ENCODE measurements at places on chromosomes 2 and 18. TPM values are rescaled to one million over a fixed set of nuclear protein-coding genes. Genes with fewer than 3 reads are reported as not detected.

Gene FIGN
- total RNA-seq, result 9.0 TPM

DNA sequence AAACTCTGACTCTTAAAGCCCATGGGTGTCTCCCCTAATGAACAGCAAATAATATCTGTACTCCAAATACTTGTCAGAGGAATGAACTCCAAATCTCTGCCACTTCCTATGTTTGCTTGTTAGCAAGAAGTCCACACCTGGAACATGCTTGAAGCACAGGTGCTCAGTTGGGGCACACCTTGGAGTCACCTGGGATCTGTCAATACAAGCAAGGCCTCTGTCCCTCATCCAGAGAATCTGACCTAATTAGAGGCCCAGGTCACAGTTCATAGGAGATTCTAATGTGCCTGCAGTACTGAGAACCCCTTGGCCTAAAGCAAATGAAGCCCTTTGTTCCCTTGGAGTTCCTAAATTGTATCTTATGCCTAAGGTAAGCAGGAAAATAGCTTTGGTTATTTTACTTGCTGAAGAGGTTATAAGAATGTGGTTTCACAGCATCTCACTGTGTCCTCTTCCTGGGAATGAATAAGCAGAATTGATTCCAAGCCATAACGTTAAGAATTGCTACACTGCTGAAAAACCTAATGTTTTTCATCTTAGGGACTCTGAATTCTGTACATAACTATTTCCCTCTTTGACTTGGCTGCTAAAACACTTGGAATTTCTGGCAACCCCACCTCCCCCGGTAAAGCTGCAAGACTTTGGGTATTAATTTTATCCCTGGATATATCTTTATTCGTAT, 113.4 kb downstream of the PIEZO2 start:
- DNase-seq, result no peak

Gene TBR1
- 0.26 TPM for total RNA-seq

DNA sequence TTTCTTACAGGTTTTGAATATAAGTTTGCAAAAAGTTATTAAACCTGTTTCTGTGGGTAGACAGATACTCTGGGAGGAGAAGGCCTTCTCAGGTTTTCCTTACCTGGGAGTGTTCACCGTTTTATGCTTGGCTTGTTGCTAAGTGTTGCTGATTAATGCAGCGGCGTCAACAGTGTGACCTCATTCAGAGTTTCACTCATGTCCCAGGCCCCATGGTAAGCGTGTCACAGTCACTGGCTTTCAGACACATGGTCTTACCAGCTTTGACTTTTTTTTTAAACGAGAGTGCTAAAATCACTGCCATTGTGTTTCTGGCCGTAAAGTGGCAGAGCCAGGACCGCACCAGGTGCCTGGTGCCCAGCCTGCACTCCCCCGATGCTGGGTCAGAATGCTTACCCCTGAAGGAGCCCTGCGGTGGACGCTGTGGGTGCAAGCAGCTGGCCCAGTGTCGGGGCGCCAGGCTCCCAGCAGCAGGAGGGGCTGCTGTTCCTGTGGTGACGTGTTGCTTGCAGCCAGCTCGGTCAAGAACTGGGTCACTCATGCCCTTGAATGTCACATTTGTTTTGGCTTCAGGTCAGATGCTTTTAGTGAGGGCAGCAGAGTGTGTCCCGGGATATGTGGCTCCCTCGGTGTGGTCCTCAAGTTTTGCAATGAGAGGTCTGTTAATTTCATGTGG, 3.5 kb downstream of the CAPN10 start:
- DNase-seq, result no peak

Gene EVX2
- not detected for total RNA-seq

Gene QPCT
- total RNA-seq, result not detected
